ENCODE measurements at places on chromosomes 2 and 18.

DNA sequence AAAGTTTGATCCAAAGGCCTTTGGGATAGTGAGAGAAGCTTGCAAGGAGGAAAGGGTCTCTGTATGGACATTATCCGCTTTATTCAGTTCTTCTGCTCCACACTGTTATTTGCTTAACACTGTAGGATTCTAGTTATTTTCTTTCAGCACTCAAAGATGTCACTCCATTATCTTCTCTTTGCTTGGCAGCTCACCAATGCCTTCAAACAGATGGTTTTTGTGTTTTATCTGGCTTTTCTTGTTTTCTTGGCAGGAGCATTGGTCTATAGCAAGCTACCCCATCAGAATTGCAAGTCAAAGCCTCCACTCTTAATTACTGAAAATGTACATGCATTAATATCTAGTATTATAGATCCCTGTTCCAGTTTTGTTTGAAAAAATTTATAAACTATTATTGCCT is 138.8 kb downstream of the EVA1A start:
- no peak for DNase-seq

GRCh38 chr2:174120346-174120745 is 128.0 kb downstream of the OLA1 start:
- no peak for DNase-seq

DNA sequence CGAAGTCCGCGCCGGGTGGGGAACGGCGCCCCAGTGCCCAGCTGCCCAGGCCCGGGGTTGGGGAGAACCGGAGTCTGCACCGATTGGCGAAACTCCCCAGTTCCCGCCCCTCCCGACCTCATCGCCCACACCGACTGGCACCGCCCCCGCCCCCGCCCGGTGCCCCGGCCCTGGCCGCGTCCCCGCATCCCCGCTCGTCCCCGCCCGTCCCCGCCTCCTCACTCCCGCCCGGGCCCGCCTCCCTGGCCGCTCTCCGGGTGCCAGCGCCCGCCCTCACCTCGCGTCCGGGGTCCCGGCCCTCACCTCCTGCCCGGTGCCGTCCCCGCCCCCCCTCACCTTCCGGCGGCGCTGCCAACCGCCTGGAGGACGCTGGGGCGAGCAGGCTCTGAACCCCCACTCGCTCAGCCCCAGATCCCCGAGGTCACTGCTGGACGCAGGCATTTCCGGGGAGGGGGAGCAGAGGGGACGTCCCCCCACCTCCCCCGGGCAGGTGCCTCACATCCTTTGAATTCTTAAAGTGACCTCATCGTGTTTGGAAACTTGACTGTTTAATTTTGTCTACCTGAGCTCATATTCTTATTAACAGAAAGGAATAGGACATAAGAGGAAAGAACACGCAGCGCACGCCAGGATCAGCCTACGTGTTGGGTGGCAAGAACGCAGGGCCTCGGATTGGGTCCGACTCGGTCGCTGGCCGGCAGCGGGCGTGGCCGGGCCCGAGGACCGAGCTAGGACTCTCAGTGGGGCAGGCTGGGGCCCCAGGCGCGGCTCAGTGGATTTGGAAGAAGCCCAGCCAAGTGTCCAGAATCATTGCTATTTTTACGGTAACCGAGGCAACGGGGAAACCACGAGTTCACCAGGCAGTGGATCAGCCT is at the start of gene FAM110C:
Gene FAM110C, minus strand, starts transcription at position 35 of the 875 bp plus-strand sequence. CDS start 120 bp downstream, outside the sequence.
- DNase-seq, result peak; percentile 10

- DNase-seq, result no peak
Observed at GRCh38 chr2:212908031-212908430, 243.4 kb downstream of the IKZF2 start.

- no peak for DNase-seq
Observed at GRCh38 chr2:43039376-43040080, 186.9 kb downstream of the ZFP36L2 start.
